ENCODE measurements at places on chromosomes 5 and 9. TPM values are rescaled to one million over a fixed set of nuclear protein-coding genes. Genes with fewer than 3 reads are reported as not detected.

DNA sequence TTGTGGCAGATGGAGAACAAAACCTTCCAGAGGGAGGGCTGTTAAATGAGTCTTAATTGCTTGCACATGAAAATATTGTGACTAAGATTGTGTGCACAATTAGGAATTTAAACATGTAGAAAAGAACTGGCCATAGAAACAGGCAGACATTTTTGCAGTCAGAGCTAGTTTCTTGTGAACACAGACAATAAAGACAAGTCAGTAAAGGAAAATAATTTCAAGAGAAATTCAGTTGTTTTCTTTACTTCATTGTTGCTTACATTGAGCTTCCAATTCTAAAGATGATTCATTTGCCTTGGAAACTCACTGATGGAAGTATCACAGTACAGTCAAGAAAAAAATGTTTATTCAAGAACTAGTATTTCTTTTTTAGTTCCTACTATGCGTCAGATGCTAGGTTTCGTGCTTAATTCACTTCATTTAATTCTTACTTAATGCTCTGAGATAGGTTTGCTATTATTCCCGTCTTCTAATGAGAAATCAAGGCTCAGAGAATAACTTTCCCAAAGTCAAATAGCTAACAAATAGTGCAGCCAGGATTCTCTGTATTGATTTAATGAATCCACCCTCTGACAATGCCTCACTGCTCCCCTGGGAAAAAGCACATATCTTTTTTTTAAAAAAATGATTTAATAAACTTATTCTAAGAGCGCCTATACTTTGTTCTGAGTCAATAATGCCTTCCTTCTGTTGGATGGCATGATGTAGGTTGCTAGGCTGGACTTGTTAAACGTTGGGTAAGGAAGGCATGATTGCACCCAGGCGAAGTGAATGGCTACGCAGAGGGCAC lies 581.4 kb downstream of the RAB3C start:
- no peak for DNase-seq

- DNase-seq, result no peak
Measured at GRCh38 chr5:169126481-169127021, 174.4 kb downstream of the SLIT3 start.

- DNase-seq, result no peak
Measured at GRCh38 chr5:6496207-6496584, 47.5 kb downstream of the UBE2QL1 start.

DNA sequence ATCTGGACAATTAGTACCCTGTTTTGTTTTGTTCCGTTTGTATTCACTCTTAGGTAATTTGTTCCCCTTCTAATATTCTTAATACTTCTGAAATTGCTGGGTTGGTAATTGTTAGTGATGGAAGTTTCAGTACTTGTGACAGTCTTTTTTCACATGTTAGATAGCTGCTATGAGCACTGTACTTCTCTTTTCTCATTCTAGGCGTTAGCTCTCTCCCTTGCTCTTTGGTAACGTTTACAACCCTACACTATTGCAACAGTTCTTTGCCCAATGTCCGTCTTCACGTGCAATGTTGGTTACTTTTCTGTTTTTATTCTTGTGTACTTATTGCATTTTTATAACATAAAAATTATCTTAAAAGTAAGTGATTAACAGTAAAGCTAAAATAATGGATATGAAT lies 1509.0 kb downstream of the MAT2B start:
- DNase-seq, result no peak

GRCh38 chr9:30411571-30411970 lies 1972.9 kb upstream of the ACO1 start:
- DNase-seq, result no peak

DNA sequence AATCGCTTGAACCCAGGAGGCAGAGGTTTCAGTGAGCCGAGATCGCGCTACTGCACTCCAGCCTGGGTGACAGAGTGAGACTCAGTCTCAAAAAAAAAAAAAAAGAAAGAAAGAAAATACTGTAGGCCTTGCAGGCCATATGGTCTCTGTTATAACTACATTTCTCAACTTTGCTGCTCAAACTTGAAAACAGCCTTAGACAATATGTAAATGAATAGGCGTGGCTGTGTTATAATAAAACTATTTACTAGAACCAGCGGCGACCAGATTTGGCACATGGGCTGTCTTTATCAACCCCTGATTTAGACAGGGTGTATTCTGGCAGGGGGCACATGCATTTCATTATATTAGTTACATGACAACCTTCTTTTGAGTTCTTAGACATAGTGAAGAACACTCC lies 130.0 kb downstream of the C9orf152 start:
- no peak for DNase-seq

DNA sequence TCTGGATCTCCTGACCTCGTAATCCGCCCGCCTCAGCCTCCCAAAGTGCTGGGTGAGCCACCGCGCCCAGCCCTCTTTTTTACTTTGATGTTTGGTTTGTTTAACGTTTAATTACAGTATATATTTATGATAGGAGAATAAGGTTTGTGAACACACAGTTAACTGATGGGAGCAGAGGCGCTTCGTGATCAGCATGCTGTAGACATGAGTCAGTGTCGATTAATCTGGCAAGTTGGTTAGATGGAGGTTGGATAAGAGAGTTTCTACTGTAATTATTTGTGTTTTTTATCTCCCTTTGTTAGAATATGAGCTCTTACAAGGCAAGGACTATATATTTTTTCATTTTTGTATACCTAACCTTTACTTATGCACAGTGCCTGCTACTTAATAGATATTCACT lies 14.3 kb downstream of the ATG10 start:
- no peak for DNase-seq

Gene TRIO
- polyA plus RNA-seq, result 10.1 TPM

Gene ZNF658
- polyA plus RNA-seq, result 0.81 TPM

- no peak for DNase-seq
Measured at GRCh38 chr5:126595486-126596083, 566 bp upstream of the ALDH7A1 start.

Gene TTF1
- polyA plus RNA-seq, result 2.4 TPM

- DNase-seq, result no peak
Measured at GRCh38 chr9:133738640-133739225, 581 bp upstream of the SARDH start.

DNA sequence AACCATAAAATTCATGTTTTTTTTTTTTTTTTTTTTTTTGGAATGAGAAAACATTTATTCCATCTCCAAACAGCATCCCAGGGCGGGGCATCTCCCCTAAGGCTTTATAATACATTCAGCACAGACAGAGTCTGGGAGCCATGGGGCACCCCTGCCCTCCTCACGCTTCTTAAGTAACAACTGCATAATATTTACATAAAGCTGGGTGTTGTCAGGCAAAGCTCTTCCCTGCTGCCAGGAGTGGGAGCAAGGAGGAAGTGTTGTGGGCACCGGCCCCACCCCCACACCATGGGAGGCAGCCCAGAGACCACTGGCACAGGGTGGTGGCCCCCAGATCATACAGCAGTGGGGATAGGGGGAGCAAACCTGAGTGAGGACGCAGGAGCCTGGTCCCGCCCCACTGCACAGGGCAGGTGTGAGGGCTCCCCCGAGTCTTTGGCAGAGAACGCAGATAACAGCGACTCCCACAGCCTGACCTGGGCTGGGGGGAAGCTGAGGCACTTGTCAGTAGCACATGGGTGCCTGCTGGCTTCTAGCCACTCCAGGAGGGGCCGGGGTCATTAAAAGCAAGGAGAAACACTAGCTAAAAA lies 86.1 kb upstream of the CEP78 start:
- DNase-seq, result no peak

- DNase-seq, result no peak
Measured at GRCh38 chr5:143562935-143563334, 159.4 kb upstream of the NR3C1 start.

Gene TAL2
- not detected for polyA plus RNA-seq

Gene ADAMTS12
- 1.2 TPM for polyA plus RNA-seq

DNA sequence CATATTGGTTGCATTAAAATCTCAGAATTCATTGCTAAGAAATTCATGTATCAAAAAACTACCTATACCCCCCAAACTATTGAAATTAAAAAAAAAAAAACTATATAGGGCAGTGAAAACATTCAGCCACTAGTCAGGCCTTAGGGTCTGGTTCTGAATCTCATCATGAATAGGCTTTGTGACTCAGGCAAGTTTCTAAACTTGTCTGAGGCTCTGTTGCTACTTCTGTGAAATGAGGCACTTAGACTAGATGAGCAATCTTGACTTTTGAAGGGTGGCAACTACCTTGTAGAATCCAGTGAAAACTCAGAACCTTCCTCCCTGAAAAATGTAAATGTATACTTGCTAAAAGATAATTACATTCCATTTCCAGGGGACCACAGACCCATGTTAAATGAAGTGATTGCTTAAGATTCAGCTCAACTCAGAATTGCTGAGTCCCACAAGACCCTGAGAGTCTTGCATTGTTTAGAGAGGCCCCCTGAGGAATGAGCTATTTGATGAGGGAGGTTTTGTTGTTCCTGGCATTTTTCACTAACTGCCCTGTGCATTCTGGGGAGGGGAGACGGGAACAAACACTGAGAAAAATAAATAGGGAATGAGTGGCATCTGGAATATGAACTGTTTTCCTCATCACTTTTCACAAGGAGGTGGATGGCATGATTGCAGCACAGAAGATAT lies 29.5 kb downstream of the RAI14 start:
- DNase-seq, result no peak

Gene VLDLR
- 2.2 TPM for polyA plus RNA-seq

DNA sequence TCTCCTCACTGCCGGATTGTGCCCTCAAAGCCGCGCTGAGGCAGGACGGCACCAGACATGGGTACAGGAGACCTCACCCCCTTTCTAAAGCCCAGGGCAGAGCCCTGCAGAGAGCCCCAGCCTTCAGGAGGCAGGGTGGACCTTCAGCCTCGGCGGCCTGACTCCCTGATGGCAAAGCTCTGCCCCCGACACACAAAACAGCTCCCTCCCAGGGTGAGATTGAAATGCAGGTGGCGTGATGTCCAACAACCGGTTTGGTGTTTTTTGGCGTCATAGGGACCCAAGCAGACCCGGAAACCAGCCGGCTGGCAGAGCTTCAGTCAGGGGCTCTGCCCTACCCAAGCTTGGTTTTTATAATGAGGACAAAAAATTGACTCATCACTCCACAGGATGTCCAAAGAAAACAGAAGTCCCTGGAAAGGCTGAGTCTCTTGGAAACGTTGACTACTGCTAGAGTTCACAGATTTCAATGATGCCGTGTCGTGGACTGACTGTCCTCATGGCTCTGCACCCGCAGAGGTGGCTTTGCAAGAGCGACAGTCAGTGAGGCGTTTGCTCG lies 275.2 kb upstream of the IRX1 start:
- no peak for DNase-seq

Gene CCDC187
- not detected for polyA plus RNA-seq

DNA sequence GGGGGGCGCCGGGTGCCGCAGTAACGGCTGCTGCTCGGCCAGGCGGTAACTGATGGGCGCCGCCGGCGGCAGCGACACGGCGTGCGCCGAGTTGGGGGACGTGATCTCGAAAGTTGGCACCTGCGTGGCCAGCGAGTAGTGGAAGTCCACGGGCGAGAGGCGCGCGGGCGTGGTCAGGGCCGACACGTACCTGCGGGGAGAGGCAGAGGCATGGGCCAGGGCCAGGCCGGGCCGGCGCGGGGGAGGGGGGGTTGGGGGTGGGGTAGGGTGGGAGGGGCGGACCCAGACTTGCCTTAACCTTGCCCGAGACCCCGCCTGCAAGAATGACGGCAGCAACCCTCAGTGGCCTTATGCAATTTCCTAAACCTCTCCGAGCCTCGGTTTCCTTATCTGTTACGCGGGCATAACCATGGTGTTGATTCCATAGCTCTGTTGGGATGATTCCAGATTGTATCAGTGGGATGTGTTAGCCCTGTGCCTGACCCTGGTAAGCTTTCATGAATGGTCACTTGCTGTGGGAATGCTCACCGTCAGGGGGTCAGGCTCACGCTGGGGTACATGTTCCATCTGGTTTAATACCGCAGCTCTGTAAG lies 53.0 kb downstream of the PSD2 start:
- no peak for DNase-seq

DNA sequence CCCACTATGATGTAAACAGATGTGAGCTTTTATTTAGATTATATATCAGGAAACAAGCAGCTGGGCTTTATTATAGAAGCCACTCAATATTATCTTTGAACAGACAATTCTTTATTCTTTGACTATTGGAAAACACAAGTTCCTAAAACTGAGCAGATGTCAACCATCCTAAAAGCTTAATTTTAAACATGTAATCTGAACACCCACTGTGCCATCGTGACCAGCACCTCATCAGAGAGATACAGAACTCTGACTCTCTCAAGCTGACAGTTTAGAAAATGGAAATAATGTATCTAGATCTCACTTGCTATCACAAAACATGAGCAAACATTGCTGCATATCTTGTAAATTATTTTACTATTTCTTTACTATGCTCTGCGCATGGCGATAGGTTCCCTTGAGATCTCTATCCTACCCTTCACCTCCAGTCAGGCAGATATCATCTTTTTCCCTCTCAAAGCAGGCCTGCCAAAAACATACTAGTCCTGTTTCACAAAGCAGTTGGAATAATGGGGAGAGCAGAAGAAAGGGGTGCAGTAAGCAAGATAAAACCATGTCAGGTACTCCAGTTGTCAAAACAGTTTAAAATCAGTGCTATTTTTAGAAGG lies 151.0 kb downstream of the KIAA0825 start:
- no peak for DNase-seq

DNA sequence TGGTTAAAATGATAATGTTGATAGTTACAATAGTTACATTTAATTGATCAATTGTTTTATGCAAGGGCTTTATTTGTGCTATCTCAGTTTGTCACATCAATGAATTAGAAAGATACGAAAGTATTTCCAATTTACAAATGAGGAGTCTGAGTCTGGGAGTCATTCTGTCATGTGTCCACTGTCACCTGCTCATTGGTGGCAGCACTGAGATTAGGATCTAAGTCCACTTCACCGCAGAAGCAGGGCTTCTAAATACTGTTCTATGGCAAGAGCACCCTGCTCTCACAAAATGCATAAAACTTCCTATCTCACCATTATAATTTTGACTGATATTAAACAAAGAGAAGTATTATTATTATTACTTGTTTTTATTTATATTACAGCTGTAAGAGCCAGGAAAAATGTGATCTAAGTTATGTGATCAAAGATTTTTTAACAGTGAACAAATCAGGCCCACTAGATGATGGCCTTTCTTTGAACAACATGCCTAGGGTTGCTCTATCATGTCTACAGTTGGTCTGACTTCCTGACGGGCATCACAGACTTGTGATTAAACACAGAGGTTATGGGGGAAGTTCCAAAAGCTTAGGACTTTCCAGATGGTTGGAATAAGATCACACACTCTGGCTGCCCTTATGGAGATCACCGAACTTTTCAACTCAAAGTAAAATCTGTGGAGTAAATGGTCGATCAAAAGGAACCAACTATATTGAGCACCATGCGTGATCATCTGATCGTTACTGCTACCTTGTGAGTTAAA lies 15.1 kb downstream of the TLR4 start:
- DNase-seq, result no peak

- no peak for DNase-seq
Measured at GRCh38 chr5:168270476-168270875, 21.0 kb upstream of the WWC1 start.

DNA sequence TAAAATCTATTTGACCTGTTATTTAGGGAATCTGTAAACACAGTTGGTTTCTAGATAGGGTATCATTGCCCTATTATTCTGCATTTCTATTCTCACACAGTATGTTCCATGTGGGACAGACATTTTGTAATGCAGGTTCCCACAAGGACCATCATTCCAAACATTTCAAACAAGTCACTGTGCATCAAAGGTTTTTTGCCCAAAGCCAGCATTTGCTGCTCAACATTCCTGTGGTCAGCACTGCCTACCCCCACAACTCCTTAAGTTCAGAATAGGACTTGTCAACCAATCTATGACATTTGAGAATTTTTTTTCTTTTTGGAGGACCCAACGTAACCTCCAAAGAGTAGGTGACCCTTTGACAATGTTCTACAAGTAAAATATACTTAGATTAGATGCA lies 95.7 kb downstream of the LPAR1 start:
- DNase-seq, result no peak

GRCh38 chr5:73486119-73486899 lies 11.9 kb upstream of the BTF3 start:
- no peak for DNase-seq

Gene C8G
- 892 TPM for polyA plus RNA-seq

Measured in liver (tissue), 10 donors.